ENCODE measurements at places on chromosomes 11 and 22. TPM values are rescaled to one million over a fixed set of nuclear protein-coding genes. Genes with fewer than 3 reads are reported as not detected.
A peak's percentile ranks its signal among the peaks of the same experiment; 100 is the strongest.

DNA sequence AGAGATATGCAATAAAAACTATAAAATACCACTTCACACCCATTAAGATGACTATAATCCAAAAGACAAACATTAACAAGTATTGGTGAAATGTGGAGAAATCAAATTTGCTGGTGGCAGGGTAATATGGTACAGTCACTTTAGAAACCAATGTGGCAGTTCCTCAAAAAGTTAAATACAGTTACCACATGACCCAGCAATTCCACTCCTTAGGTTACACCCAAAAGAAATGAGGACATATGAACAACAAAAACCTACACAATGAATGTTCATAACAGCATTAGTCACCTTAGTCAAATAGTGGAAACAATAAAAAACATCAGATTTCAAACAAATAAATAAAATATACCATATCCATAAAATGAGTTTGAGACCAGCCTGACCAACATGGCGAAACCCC, 52.6 kb downstream of the RDX start:
- H3K4me1 ChIP-seq, result no peaks in the 10 kb centered on the region
- no peaks in the 10 kb centered on the region for H3K27me3 ChIP-seq
- no peak for DNase-seq
- H3K36me3 ChIP-seq, result no peaks in the 10 kb centered on the region
- H3K4me3 ChIP-seq, result no peak overlapping the region

DNA sequence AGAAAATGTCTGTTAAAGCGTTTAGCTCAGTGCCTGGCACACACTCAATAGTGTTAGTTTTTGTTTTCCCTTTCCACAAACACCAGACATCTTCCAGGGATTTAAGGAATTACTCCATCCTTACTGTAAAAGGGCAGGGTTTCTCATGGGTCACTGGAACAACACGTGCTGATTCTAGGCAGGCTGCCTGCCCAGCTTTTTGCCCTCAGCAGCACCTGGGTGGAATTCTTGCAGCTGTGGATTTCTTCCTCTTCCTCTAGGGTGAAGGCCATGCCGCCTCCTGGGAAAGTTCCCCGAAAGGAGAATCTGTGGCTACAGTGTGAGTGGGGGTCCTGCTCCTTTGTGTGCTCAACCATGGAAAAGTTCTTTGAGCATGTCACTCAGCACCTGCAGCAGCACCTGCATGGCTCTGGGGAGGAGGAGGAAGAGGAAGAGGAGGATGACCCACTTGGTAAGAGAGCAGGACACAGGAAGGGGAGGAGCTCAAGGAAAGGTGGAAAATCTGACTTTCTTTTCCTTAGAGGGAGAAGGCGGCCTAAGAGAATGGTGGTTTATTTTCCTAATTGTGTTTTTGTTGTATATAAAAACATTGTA, 5.4 kb downstream of the HINFP start:
- H3K4me3 ChIP-seq, result no peak overlapping the region
- H3K27me3 ChIP-seq, result no peaks in the 10 kb centered on the region

AIFM3 gene
- 2.9 TPM for total RNA-seq

GSTT2B gene
- total RNA-seq, result 7.9 TPM

GRCh38 chr11:108009497-108010370, 1.0 kb downstream of the CUL5 start:
- peak overlapping the region; percentile 97 for H3K4me3 ChIP-seq
- H3K27me3 ChIP-seq, result no peaks in the 10 kb centered on the region
- no peak for DNase-seq
- peaks cover 19% of the 10 kb centered on the region for H3K4me1 ChIP-seq
- no peaks in the 10 kb centered on the region for H3K36me3 ChIP-seq

GRCh38 chr11:26904132-26904531, 89.8 kb upstream of the FIBIN start:
- no peaks in the 10 kb centered on the region for H3K36me3 ChIP-seq
- no peaks in the 10 kb centered on the region for H3K4me1 ChIP-seq
- H3K27me3 ChIP-seq, result no peaks in the 10 kb centered on the region
- DNase-seq, result no peak

CSNK2A3 gene
- 3.9 TPM for total RNA-seq

ZFPL1 gene
- total RNA-seq, result 52.7 TPM

DNA sequence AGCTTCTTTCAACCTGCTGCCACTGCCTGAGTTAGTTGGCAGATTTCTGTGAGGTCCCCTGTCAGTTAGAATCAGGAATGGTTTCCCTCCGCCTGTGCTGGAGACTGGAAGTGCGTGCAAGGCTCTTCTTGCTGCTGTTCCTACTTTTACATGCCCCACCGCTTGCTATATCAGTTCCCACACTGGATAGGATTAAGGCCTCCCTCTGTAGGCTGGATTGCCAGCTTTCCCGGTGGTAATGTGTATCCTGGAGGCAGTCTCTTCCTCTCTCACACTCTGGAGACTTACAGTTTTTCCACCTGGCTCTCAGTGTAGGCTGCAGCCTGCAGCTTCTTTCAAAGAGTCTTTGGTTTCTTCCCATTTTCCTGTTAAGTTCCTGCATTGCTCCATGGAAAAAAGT, 66.5 kb downstream of the ARHGAP42 start:
- no peak for DNase-seq
- no peak overlapping the region for H3K27ac ChIP-seq
- no peak overlapping the region for H3K4me3 ChIP-seq
- H3K4me1 ChIP-seq, result no peaks in the 10 kb centered on the region

- no peak overlapping the region for H3K4me3 ChIP-seq
- no peak overlapping the region for H3K27ac ChIP-seq
- no peak for DNase-seq
- H3K27me3 ChIP-seq, result no peaks in the 10 kb centered on the region
Observed at GRCh38 chr11:16154715-16155396, 201.5 kb downstream of the SOX6 start.

SLC37A2 gene
- 7.6 TPM for total RNA-seq

ANAPC15 gene
- total RNA-seq, result 66.1 TPM

DNA sequence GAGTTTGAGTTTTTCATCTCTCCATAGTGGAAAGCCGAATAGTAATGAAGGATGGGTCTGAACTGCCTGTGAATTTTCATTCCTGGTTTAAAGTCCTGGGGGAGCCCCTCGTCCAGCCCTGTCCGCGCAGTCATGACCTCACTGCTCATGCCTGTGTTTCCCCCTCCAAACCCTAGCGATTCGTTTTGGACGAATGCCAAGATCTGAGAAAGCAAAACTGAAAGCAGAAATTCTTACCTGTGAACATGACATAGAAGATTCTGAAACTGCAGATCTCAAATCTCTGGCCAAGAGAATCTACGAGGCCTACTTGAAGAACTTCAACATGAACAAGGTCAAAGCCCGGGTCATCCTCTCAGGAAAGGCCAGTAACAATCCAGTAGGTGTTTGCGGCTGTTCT, 30.5 kb downstream of the CDPF1 start:
- no peak for DNase-seq
- no peak overlapping the region for H3K27ac ChIP-seq
- no peak overlapping the region for H3K4me3 ChIP-seq
- H3K36me3 ChIP-seq, result no peaks in the 10 kb centered on the region

DNA sequence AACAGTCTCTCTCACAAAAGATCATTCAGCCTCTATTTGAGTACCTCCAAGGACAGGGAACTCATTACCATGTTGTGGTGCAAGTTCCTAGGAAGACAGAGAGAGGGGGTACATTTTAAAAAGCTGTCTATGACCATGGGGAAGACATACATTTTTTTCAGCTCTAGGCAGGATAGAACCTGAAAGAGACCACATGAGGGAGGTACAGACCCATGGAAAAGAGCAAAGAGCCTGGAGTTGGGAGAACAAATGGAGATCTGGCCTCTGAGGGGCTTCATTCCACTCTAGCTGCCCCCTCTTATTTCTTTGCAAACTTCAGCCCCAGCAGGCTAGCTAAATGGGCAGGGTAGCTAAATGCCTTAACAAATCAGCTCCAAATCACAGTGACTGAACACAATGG, 36.3 kb downstream of the KCNC1 start:
- no peaks in the 10 kb centered on the region for H3K27me3 ChIP-seq
- H3K27ac ChIP-seq, result no peak overlapping the region
- DNase-seq, result no peak
- no peaks in the 10 kb centered on the region for H3K36me3 ChIP-seq
- H3K4me1 ChIP-seq, result no peaks in the 10 kb centered on the region

FOLR1 gene
- 1.2 TPM for total RNA-seq

- H3K4me3 ChIP-seq, result no peak overlapping the region
- no peaks in the 10 kb centered on the region for H3K4me1 ChIP-seq
- no peaks in the 10 kb centered on the region for H3K36me3 ChIP-seq
- no peak overlapping the region for H3K27ac ChIP-seq
Observed at GRCh38 chr22:29343313-29343805, 27.9 kb upstream of the RASL10A start.

Data from testis (tissue), 5 donors.